ENCODE measurements at places on chromosomes 7 and 10.

DNA sequence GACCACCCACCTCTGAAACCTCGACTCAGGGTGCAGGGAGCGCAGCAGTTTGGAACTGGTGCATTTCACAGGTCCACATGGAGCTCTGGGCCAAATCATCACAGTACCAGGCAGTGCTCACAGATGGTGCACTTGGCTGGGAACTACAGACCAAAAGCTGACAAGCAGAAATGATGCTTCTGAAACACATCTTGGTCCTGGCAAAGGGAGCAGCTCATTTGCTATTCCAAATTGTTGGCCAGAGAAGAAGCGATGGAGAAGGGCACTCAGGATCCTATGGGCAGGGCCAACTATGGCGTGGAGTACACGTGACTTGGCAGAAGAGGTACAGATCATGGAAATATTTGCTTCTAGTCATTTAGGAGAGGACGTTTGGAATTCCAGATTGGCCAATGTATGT, 383.9 kb downstream of the CALN1 start:
- DNase-seq, result no peak

DNA sequence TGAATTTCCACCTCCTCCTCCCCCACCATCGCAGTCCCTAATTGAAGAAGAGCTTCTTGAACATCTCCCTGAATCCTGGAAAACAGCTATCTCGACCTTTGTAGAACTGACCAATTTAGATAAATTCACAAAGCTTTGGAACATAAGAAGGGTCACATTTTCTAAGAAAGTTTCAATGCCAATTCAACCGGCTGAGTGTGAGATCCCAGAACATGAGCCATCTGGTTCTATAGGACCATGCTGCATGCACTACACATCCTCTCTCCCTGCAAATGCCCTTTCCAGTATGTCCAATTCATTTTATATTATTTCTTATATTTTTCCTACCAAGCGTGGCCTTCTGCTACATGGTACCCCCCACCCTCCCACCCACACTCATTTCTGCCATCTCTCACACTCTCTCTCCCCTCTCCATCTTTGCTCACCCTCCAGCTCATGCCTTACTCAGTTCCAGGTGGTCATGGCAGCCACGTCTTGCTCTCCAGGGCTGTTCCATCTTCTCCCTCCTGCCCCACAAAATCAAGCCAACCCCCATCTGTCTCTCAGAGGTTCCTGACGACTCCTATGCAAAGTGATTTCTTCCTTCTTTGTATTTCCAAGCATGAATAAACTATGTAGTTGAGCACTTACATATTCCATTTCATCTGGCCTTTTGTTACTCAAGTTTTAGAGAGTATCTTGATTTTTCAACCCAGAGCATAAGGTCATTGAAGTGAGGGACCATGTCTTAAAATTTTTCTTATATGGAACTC, 19.3 kb downstream of the FRMD4A start:
- DNase-seq, result no peak

GRCh38 chr7:158248816-158249215, 338.8 kb downstream of the PTPRN2 start:
- no peak for DNase-seq

GRCh38 chr7:42471573-42472174, 234.7 kb upstream of the GLI3 start:
- DNase-seq, result peak; percentile 50

- peak; percentile 44 for DNase-seq
Observed at GRCh38 chr10:88154596-88155250, 291.3 kb downstream of the PTEN start.

- no peak for DNase-seq
Observed at GRCh38 chr7:107931740-107932515, 40.9 kb downstream of the DLD start.

DNA sequence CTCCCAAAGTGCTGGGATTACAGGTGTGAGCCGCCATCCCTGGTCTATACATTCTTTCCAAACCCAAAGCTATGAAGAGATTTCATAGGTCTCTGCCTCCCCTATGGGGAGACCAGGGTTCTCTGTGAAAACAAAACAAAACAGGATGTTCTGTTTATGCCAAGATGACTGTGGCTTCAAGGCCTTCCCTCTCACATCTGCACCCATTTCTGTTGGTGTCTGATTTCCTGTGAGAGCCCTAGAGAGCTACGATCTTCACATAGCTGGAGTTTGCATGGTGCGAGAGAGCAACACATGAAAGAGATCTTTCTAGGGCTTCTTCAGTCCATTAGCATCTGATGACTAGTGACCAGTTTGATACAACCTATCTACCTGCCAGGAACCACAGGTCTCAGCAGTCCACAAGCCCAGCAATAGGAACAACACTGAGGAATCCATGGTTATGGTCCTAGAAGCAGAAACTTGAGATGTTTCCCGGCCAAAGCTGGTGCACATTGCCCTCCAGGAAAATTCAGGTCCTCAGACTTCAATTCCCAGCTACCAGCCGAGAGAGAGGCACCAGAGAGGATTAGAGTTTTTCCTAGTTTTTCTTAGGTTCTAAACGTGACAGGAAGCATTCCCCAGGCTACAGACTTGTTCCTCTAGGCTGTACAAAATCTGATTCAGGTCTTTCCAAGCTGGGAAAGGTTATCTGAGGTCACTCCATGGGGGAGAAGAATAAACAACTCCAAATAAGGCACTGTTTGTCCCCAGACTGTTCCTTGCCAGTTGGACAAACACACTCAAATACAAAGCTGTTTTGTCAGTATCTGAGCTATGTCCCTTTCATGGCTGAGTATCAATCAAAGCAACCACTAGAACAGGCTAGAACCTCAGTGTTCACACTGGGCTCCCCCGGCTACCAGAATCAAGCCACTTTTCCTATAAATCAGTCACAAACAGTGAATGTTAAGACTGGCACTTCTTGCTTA, 259.7 kb downstream of the CALN1 start:
- no peak for DNase-seq

DNA sequence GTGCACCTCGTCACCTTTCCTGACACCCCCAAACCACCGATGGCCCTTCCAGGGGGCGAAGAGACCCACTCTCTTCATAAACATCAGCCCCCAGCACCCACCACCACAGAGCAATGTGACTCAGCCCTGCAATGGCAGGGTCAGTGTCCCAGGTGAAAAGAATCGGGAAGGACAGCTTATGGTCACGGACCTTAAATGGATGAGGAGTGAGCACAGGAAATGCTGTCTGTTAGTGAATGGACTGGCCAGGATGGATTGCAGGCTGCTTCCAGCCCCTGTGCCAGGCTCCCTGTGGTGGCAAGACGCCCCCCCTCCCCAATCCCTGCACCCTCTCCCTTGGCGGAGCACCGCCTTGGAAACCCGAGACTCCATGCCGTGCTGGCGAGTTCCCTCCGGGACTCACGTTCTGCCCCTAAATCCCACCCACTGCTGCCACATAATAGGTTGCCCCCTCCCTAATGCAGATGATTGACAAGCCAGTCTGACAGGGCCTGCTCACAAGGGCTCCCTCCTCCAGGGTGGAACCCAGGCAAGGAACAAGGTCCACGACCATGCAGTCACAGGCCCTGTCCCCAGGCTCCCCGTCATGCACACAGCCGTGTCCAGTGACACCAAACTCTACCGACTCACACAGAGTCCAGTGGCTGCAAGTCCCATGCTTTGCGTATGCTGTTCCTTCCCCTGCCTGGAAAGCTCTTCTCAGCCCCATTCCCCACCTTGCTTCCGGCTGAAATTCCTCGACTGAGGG, 7.3 kb downstream of the ASB13 start:
- no peak for DNase-seq

DNA sequence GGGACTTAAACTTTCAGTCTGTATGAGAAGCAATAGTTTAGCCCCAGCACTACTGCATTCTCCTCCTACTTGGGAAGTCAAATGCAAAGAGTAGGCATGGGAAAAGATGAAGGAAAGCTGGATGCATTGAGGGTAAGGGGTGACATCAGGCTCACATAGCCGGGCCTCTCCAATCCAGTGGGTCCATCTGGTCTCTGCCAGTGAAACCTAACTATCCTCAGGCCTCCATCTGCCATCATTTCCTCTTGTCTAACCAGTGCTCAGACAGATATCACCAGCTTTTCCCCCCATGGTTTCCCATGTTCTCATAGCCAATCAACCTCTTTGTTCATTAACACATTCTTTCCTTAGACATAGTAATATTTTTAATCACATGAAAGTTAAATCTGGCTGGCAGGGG, 118.3 kb downstream of the DGKI start:
- no peak for DNase-seq

- DNase-seq, result no peak
Observed at GRCh38 chr7:105353752-105354328, 34.9 kb downstream of the SRPK2 start.

- DNase-seq, result peak; percentile 37
Observed at GRCh38 chr7:90384433-90384832, 18.8 kb upstream of the CLDN12 start.

- DNase-seq, result peak; percentile 74
Observed at GRCh38 chr7:46933596-46933995, 648.3 kb downstream of the TNS3 start.

- peak; percentile 12 for DNase-seq
Observed at GRCh38 chr10:92181575-92181974, 109.3 kb downstream of the CPEB3 start.

- DNase-seq, result no peak
Observed at GRCh38 chr10:89798092-89798491, 96.7 kb downstream of the KIF20B start.

DNA sequence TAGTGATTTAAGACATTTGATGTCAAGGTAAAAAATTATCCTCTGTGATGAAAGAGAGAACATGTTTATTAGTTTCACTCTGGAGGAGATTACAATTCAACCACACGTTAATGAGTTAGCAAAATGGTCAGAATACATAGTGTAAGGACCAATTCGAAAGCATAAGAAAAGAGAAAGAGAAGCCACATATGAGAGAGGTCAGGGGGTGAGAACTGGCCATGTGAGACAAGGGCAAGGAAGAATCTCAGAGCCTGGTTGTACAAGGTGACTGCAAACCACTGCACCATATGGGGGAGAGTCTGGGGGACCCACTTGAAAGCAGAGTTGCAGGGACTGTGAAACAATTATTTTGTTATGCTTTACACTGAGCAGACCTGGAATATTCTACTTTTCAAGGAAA, 27.7 kb upstream of the BET1 start:
- DNase-seq, result no peak

DNA sequence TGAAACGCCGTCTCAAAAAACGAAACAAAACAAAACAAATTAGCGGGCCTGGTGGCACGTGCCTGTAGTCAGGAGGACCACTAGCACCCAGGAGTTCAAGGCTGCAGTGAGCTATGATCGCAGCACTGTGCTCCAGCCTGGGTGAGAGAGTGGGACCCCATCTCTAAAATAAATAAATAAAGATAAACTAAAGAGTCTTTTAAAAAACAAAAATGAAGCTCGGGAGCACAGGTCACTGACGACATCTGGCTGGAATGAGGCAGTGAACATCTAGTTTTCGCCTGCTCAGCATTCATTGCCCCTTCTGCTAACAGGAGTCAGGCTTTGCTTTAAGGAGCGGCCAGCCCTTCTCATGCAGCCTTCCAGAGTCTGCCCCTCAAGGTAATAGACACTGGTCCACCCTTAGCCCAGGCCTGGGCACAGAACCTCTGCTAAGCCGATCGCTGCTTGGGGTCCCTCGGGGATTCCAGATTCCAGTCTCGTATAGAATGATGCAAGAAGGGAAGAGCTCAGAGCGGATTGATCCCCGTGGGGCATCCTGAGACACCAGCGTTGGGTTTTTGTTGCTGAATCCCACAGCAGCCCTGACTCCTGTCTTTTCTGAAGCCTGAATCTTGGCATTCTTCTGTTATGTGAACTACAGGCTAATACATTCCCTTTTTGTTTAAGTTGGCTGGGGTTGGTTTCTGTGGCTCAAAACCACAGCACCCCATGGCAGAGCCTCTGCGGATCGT, 14.2 kb upstream of the FOXK1 start:
- peak; percentile 86 for DNase-seq

- DNase-seq, result peak; percentile 81
Observed at GRCh38 chr10:124944982-124945381, 3.1 kb downstream of the ZRANB1 start.

GRCh38 chr7:50308532-50309385, 4.2 kb downstream of the IKZF1 start:
- DNase-seq, result no peak

DNA sequence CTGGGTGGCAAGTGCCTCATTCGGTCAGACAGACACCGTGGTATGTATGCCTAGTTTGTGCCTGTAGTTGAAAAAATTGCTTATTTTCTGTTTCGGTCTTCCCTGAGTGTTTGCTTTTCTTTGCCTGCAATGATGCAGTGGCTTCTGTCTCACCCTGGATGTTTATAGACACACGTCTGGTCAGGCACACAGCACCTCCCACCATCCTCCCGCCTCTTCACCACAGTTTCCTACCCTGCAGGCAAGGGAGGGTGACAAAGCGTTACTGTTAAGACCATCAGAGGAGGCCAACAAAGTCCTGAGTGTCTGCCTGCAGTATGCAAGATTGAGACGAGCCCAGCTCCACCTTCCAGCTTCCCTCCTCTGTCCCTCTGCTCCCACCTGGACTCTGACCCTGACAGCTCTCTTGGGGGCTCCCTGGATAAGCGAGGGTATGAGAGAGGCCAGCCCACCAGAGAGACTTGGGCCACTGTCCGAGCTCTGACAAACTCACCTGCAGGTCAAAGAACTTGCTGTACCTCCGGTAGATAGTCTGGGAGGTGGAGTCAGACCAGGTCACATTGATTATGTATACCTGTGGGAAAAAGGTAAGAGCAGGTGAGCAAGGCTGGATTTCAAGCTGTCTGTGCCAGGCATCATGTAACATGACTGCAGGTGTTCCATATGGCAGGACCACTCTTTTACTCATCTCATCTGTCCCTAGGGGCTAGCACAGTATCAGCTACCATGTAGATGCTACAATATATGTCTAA, 54.4 kb downstream of the SH3PXD2A start:
- peak; percentile 19 for DNase-seq

GRCh38 chr7:31688372-31688771, 1.4 kb downstream of the PPP1R17 start:
- DNase-seq, result no peak

- no peak for DNase-seq
Observed at GRCh38 chr7:152521420-152522337, 85.9 kb upstream of the KMT2C start.

DNA sequence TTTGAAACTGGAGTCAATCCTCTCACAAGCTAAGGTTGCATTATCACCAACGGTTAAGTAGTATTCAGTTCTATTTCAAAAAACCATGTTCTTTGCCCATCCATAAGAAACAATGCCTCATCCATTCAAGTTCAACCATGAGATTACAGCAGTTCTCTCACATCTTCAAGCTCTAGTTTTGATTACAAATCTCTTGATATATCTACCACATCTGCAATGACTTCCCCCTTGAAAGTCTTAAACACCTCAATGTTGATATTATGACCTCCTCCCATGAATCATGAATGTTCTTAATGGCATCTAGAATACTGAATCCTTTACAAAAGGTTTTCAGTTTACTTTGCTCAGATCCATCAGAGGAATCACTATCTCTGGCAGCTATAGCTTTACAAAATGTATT, 81.8 kb downstream of the JMJD1C start:
- DNase-seq, result no peak

GRCh38 chr7:69708857-69709256, 110.6 kb downstream of the AUTS2 start:
- peak; percentile 15 for DNase-seq

- DNase-seq, result peak; percentile 3
Observed at GRCh38 chr10:51667678-51668335, 31.6 kb downstream of the CSTF2T start.

All from iris pigment epithelial cell (primary cell).